Left renal cortex interstitium (tissue), 4 donors: ENCODE measurements at places on chromosomes 3 and 15.

DNA sequence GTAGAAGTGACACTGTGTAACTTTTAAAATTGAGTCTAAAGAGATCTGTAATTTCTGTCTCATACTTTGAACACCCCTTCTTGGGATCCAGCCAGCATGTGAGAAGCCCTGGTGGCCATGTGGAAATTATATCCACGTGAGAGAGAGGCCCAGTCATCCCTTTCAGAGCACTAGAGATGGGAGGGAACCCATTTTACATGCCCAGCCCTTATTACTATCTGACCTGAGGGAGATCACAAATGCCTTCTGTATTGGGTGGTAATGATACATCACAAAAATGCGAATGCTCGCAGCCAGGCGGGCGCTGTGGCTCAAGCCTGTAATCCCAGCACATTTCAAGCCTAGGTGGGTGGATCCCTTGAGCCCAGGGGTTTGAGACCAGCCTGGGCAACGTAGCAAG, 27.3 kb upstream of the TRAK1 start:
- DNase-seq, result no peak

- no peak for DNase-seq
Observed at GRCh38 chr3:126018545-126018944, 49.6 kb downstream of the ROPN1B start.

- DNase-seq, result peak; percentile 28
Observed at GRCh38 chr3:42905740-42906069, 237 bp upstream of the ZNF662 start.

- no peak for DNase-seq
Observed at GRCh38 chr15:49860101-49860500, 239.3 kb downstream of the DTWD1 start.

DNA sequence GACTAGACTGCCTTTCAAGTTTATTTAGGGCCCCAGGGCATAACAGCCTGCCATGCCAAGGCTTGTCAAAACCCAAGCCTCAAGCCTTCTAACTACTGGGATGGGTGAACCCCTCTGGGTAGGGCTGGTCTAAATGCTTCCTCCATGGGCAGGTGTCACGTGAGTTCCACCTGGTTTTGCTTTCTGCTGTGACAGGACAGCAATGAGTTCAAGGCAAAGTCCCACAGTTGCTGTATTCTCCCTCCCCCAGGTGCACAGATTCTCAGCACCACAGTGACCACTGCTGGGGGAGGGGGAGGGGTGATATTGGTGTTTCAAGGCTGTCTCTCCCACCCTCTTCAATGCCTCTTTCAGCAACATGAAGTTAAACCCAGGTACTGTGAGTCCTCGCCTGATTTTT, 46.9 kb upstream of the UBE2Q2 start:
- DNase-seq, result no peak

- no peak for DNase-seq
Observed at GRCh38 chr3:37387462-37387861, 213.1 kb upstream of the LRRFIP2 start.

GRCh38 chr3:27914199-27914598, 192.1 kb upstream of the EOMES start:
- DNase-seq, result no peak

DNA sequence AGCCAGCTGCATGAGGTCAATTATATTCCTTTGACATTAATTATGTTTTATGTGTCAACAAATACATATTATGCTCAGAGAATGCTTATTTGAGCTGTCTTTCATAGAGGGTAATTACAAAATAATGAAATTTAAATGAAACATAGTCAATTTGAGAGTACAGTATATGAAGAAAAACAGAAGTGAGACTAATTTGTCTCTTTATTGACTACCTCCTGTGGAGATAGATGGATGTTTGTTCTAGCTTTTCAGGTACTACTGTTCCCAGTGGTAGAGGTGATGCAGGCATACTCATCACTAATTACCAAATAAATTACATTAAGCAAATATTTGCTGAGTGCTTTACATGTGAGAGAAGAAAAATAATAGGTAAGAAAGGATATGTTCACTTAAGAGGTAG, 1129.6 kb downstream of the OTOL1 start:
- no peak for DNase-seq

DNA sequence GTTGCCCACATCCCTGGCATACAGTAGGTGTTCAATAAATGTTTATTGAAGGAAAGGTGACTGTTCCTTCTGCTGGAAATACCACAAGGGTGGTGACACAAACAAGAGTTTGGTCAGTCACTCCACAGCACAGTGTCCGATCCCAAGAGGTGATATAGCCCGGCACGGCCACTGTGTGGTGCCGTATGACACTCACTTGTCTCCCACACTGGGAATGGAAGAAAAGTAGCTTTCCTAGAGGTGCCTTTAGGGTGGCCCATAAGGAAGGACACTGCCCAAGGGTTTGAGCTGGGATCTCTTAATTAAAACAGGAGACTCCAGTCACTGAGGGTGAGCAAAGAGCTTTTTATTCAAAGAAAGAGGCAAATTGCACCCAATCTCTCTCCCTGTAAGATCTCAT, 40.5 kb downstream of the TGM4 start:
- DNase-seq, result no peak

GRCh38 chr3:190494907-190495306, 19.0 kb upstream of the IL1RAP start:
- DNase-seq, result no peak

DNA sequence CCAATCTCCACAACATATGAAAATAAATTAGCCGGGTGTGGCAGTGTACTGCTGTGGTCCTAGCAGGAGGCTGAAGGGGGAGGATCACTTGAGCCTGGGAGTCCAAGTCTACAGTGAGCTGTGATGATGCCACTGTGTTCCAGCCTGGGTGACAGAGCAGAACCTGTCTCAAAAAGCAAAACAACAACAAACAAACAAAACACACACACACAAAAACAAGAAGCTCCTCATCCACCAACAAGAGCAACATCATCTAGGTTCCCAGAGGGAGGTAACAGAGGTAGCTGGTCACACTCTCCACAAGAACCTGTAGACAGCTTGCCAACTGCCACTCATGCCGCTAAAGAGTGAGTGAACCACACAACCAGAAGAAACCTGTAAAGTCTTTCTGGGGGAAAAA, 34.8 kb downstream of the PTPN9 start:
- no peak for DNase-seq

DNA sequence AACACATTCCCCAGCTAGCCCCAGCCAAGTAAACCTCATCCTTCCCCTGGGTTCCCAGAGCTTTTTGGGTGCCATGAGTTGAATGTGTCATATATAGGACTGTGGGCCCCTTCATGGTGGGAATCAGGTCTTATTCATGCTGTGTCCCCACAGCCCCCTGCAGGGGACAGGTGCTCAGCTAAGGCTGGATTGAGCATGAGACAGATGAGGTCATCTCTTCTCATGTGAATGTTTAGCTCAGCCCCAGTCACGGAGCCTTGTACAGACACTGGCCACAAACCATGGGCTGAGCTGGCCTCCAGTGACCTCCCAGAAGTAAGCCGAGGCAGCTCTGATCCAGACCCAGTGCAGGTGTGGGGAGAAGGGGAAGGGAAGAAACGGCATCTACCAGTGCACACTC, 70.7 kb downstream of the C3orf70 start:
- DNase-seq, result no peak

DNA sequence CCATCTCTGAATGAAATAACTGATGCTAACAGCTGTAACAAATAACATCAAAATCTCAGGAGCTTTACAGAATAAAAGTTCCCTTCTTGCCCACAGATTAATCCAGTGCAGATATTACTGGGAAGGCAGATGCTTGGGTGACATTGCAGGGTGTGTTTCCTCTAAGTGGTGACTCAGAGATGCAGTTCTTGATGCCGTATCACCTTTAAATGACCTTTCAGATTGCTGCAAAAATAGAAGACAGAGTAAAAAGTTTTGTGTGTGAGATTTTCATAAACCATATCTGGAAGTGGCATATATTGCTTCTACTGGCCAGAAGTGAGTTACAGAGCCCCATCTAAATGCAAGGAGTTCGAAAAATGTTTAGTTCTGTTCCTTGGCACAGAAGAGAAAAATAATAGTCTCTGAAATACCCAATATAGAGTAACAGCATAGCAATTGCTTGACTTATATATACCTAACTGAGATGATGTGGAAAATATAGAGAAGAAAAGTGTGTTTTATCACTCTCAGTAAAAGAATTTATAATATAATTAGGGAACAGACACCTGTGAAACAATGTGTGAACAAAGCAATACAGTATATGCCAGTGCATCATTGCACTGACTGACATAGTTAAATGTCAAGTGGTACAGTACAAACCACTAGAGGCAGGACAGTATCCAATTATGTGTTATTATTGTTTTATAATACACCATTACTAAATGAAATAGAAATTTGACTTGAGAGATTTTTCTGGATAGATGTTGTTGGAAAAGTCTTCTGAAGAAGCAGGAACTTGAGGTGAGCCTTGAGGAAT, 430.7 kb upstream of the CBLB start:
- no peak for DNase-seq

- DNase-seq, result no peak
Observed at GRCh38 chr15:64763021-64763420, 12.4 kb downstream of the RBPMS2 start.

DNA sequence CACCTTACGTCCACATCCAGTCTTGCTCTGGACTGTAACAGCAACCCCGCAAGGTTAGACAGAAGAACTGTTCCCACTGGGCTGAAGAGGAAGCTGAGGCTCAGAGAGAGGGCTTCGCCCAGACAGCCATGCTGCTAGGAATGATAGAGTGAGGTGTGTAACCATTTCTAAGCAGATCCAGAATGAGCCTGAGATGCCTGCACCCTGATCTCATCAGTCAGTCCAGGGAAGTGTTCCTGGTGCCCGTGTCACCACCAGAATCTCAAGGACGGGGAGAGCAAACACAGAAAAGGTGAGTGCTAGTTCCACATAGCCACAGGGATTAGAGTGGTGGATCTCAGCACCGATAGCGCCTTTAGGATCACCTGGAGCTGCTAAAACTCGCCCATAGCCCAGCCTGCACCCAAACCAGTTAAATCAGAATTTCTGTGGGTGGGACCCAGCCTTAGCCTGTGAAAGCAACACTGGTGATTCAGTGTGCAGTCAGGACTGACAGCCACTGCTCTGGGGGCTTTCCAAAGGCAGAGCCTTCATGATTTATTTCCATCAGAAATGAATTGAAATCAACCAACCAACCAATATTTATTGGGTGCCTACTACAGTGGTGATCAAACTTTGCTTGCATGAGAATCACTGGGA, 12.3 kb downstream of the ISLR start:
- no peak for DNase-seq

GRCh38 chr15:95293456-95294031, 1037.0 kb upstream of the NR2F2 start:
- DNase-seq, result no peak
